ENCODE measurements at places on chromosomes 5 and 9.

GRCh38 chr5:68932830-68933434, 160.9 kb upstream of the SLC30A5 start:
- no peak for DNase-seq

DNA sequence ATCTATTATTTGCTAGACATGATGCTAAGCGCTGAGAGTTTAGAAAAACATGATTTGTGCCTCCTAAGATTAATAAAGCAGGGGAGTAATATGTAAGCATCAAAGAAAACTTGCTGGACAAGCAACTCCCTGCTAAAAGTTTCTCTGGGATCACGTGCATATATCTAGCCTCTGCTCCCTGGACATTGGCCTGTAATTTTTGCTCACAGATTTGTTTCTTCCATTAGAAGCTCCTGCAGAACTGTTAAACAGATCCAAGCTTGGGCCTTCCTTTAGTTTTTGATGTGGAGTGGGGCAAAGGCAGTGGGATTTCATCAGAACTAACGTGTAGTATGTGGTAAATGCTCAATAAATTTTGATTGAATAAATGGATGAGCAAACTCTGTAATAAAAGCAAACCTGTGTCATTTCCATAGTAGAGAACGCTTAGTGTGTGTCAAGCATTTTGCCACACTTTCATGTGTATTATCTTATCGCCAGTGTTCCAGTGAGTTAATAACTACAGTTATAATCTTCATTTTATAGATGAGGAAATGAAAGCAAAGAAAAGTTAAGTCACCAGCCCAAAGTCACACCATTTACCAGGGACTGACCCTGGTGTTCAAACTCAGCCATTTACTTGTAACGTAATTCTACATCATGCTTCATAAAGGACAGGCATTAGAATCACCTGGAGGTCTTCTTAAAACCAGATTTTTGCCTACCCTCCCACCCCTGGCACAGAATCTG, 100.3 kb downstream of the PCSK5 start:
- DNase-seq, result no peak

- DNase-seq, result no peak
Measured at GRCh38 chr5:17241635-17242034, 24.2 kb downstream of the BASP1 start.

- DNase-seq, result no peak
Measured at GRCh38 chr9:104247899-104248460, 153.9 kb downstream of the SMC2 start.

DNA sequence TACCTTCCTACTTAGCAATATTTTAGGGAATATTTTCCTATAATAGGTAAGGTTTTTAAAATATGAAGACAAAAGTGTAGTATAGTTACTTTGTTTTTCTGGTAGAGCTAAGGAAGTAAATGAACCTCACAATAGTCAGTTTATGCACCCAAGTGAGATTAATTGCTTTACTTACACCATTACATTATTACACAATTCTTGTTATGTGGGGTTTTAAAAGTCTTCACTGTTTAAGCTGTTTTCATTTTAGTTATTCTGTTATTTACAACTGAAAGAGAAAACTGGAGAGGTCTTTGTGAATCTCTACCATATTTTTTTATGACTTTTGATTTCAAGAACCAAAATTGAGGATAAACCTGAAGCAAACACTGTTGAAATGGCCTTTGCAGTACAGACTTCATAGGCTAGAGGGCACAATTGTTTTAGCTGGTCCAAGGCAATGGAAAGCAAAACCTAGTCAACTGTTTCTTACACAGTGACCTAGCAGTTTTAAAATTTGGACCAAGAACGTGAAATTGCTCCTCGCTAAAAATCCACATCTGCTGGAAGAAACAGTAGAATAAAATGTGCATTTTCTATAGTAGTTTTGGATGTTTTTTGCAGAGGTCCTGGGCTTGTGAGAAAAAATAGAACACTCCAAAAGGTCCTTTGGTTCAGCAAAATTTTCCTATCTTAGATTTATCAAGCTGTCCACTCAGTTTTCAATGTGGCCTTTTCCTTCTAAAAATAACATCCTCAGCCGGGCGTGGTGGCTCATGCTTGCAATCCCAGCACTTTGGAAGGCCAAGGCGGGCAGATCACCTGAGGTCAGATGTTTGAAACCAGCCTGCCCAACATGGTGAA, 66.4 kb upstream of the FER start:
- DNase-seq, result peak; percentile 11

GRCh38 chr9:99634186-99634585, 187.5 kb upstream of the NR4A3 start:
- no peak for DNase-seq

GRCh38 chr5:170421826-170422225, 32.7 kb upstream of the KCNMB1 start:
- no peak for DNase-seq

GRCh38 chr9:119697996-119698395, 328.8 kb upstream of the BRINP1 start:
- no peak for DNase-seq

DNA sequence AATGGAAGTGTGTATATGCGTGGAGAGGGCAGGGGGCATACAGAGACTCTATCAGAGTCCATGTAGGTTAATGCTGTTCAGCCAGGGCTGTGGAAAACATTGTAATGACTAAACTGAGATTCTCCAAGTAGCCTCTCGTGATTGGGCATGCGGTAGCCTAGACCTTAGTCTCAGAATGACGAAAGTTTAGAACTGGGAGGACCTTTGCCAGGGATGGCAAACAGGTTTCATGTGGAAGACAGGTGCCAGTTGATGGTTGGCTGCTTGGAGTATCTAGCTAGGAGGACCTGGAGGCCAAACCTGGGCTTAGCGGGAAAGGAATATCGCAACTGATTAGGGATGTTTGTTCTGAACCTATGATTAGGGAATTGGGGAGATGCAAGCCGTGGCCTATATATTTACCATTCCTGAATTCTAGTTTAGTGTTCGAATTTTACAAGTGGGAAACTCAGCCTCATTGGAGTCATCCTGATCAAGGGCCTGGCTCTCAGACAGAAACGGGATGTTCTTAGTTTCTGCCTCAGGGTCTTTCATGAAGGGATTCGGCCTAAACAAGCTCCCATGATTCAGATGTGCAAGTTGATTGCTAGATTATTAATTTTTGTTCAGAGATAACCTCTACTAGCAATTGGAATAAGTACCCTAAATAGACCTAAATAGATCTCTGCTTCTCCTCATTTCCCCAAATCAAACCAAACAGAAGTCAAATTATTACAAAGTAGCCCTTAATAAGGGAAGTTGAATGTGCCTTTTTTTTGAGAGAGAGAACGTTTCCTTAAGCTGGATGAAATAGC, 26.8 kb upstream of the TJP2 start:
- DNase-seq, result no peak

GRCh38 chr9:87434366-87434765, 63.3 kb upstream of the DAPK1 start:
- DNase-seq, result no peak

- no peak for DNase-seq
Measured at GRCh38 chr9:32989660-32990059, 11.8 kb downstream of the APTX start.

- DNase-seq, result peak; percentile 35
Measured at GRCh38 chr5:95283761-95284571, 928 bp downstream of the MCTP1 start.

- no peak for DNase-seq
Measured at GRCh38 chr9:81108821-81109220, 580.5 kb downstream of the TLE1 start.

GRCh38 chr5:174195517-174195916, 150.0 kb downstream of the NSG2 start:
- no peak for DNase-seq

DNA sequence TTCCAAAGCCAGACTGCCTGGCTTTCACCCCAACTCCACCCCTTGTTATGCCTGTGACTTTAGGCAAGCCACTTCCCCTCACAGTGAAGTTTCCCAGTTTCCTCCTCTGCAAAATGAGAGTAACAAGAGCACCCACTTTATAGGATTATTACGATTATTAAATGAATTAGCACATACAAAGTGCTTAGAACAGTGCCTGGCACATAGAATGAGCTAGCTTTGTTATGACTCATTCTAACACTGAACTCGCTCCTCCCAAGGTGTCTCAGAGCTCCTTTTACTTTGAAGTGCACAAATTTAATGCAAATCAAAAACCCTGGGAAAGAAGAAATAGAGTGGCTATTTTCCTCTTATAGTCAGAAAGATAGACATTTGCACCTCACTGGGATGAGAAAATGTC, 34.3 kb downstream of the DNAH5 start:
- no peak for DNase-seq

- DNase-seq, result no peak
Measured at GRCh38 chr5:113145757-113146387, 169.3 kb downstream of the DCP2 start.

DNA sequence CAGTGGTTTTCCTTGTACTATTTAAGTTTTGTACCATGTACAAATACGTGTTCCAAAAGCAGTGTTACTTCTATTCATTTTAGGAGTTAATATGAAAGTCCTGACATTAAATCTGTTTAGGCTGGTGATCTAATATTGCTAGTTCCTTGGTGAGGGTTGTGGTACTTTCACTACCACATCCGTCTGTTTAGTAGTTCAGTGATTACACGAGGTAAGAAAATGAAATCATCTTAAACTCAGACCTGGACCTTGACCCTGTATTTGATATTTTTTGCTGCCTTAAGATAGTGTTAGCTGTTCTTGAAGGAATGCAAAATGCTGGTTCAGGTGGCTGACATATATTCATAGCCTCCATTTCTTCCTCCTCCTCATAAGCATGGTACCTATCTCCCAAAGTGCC, 50.3 kb downstream of the MTAP start:
- DNase-seq, result no peak

GRCh38 chr5:14429101-14430050, 152.2 kb upstream of the OTULINL start:
- DNase-seq, result no peak

GRCh38 chr9:109588415-109588814, 90.3 kb upstream of the PTPN3 start:
- DNase-seq, result no peak

- no peak for DNase-seq
Measured at GRCh38 chr5:149948993-149949392, 4.4 kb upstream of the PDE6A start.

All from activated naive CD8-positive, alpha-beta T cell treated with anti-CD3 and anti-CD28 coated beads, Interleukin-2, amount 50 U/mL, for 24 hours (primary cell).